ENCODE measurements at places on chromosomes 4 and X. TPM values are rescaled to one million over a fixed set of nuclear protein-coding genes. Genes with fewer than 3 reads are reported as not detected.

- no peak for DNase-seq
Measured at GRCh38 chrX:71657267-71657666, 10.1 kb upstream of the LOC101059915 start.

DNA sequence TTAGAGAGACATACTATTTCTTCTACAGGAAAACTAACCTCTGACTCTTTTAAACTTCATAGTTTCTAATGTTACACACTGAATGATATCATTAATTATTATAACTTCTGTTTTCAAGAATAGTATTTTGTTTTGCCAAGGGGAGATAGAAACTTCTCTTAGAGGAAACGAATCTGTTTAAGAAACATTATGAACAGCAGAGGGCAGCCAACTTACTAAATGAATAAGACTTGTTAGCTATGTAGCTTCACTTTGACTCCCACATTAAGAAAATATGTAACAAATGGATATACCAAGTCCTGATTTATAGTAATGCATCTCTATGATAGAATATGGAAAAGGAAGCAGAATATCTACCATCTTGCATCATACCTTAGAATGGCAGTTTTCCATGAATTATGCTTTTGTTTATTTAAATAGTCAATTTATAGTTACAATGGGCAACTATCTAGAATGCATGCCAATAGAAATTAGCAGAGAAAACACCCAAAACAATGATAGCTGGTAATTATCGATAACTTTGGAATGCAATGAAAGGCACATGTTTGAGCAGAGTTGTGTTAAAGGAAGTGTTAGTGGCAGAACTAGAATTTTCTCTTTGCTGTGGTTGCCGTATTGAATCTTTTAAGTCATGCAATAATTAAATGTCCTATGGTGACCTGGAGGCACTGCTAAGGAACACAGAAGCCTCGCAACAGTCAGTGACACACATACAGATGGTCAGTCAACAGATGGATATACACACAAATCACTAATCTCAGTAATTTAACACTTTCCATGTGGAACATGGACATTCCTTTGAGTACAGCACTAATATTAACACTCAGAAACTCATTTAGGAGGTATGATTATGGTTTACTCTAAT, 105.7 kb upstream of the PDLIM3 start:
- DNase-seq = no peak

Gene GLOD5
- 18.4 TPM for total RNA-seq

Gene HNRNPH2
- 46.1 TPM for total RNA-seq

Gene RAB9B
- 0.40 TPM for total RNA-seq

DNA sequence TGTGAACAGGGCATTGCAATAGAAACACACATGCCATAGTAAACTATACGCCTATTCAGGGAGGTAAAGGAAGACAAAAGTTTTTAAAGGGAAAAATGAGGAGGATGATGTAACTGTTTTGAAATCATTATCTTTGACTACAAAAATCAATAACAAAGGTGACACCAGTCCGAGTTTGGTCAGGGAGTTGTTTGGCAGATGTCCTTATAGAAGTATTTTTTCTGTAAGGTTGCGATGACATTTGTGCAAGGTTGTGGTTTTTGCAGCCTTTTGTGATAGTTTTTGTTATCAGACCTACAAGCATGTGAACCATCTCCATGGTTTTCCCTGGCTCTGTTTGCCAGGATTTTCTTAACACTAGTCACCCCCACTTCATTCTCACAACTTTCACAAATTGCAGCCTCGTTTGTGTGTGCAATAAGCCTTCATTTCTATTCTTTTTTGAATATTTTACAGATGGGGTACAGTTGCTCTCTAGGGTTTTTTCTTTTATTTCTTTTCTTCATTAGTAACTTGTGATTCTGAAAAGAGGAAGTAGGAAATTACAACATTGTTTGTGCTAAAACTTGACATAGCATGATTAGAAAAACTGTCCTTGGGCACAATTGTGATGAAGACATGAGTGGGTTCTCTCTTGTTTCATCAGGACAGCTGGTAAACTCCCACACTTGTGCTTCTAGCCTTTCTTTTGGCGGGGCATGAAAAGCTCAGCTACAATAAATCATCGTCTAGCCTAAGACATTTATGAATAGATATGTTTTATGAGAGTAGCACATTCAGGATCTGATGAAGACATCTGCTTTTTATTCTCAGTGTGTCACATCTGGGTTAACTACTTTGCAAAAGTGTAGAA, 60.2 kb upstream of the PNPLA4 start:
- no peak for DNase-seq

Gene AVPR2
- total RNA-seq = 9.8 TPM

GRCh38 chr4:924107-925096, 7.7 kb downstream of the GAK start:
- DNase-seq = peak; percentile 33

- no peak for DNase-seq
Measured at GRCh38 chr4:80387390-80388283, 52.1 kb downstream of the CFAP299 start.

DNA sequence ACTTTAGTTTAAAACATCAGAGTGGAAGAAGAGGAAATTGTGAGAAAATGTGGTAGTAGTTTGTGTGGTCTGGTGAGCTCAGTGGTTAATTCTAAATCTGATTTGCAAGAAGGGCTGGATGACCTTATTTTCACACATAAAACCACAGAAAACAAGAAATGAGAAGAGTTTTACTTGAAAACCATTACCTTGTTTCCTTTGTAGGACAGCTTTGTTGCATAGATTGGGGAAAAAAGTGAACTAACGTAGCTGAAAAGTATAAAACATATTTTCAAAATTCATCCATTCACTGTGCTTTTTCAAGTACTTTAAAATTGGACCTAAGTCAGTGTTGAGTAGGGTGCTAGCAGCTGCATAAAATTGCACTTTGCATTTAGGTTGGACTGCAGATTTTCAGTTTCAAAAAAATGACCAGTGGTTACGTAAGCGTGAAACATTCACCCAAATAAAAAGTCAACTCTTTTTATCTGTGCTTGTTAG, 211.3 kb downstream of the ARHGAP10 start:
- no peak for DNase-seq

DNA sequence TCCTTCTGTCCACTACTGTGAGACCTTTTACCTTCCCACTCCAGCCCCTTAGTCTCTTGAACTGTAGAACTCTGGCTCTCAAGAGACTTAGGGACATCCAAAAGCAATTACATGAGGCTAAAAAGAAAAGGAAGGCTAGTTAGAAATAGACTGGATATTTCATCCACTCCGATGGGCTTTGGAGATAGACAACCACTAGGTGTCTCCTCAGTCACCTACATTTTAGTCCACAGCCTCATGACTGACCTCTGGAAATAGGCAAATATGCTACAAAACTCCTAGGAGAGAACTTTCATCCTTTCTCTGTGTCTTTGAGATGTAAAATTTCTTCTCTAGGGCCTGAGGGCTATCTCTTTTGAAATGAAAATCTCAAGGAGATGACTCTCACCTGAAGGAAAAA, 45.1 kb upstream of the LAMP2 start:
- no peak for DNase-seq

DNA sequence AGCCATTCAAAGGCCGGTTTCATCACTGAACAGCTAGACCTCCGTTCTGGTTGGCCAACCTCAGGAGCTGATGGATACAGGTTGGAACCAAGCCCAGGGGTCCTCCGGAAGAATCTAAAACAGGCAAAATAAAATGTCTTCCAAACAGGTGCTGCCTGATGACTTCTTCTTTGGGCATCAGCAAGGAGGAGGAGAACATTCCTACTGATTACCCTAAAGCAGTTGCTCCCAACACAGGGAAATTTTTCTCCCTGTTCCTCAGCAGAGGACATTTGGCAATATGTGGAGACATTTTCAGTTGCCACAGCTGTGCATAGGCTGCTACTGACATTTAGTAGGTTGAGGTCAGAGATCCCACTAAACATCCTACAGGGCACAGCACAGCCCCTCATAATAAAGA, 319.3 kb upstream of the PPARGC1A start:
- DNase-seq = no peak

GRCh38 chr4:106165351-106166010, 150.5 kb downstream of the TBCK start:
- DNase-seq = no peak

- no peak for DNase-seq
Measured at GRCh38 chrX:16042980-16043379, 80.4 kb upstream of the GRPR start.

DNA sequence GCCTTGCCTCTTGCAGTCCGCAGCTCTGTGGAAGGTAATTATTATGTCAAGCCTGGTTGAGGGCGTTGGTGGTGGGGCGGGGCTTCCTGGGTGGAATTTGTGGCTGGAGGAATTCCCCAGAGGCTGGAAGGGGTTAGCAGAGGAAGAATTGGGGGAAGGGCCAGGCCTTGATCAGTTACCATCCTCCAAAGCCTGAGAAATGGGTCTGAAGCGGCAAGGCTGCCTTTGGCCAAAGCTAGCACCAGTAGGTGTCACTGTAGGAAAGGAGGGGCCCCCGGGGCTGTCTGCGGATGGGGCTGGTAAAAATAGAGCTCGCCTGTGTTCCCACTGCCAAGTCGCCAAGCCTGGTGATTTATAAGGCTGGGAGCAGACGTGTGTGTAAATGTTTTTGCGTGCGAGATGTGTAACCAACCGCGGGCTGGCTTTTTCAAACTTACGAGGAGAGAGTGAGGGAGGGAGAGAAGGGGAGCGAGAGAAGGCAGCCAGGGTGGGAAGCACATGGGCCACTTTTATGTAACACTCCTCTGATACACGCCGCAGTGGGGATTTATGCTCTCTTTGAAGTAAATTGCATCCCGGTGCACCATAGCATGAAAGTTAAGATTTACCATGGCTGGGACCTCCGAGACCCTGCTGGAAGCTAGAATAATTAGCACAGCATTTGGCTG, 367.0 kb downstream of the BCOR start:
- DNase-seq = peak; percentile 67

- DNase-seq = peak; percentile 35
Measured at GRCh38 chr4:8045909-8046308, 106.2 kb upstream of the AFAP1 start.

- no peak for DNase-seq
Measured at GRCh38 chrX:123036401-123036800, 147.7 kb upstream of the GRIA3 start.

DNA sequence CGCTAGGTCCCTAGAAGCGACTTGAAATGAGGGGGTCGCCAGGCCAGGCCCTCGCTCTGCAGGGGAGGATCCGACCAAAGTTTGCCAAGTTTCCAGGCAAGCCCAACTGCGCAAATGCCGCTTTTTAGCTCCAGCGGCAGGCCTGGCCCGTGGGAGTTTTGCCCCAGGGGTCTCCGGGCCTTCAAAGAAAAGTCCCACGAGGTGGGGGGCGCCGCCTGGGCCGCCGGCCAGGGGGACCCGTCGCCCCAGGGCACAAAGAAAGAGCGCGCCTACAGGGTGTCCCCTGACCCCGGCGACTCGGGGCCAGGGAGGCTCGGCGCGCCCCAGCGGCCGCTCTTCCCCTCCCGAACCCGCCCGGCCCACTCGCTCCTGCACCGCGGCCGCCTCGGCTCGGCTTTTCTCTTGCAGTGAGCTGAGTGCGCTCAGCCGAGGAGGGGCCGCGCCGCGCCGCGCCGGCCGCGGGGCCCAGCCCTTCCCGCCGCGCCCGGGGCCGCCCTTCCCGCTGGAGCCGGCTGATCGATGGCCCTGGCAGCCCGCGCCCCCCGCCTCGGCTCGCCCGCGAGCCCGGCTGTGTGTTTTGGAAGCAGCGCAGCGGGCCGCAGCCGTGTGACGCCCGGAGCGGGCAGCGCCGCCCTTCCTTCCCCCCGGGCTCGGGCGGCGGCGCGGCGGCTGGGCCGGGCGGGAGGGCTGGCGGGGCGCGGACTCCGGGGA, 754 bp upstream of the KLF3 start:
- DNase-seq = no peak

Gene DGKK
- total RNA-seq = not detected

DNA sequence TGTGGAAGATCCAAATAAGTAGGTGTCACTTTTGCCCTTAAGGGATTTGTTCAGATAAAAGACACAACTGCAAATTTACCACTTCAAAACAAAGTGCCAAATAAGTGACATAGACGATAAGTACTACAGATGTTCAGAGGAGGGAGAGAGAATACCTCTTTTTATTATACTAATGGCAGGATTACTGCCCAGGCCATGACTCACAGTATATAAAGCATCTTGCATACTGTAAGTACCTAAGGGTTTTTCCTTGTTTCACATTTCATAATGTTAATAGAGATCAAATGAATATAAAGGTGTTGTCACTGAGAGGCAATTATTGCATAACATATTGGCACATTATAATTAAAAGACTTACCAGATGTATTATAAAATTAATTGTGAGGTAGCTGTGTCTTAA, 46.4 kb downstream of the PTPN13 start:
- no peak for DNase-seq

GRCh38 chr4:16909281-16909680, 10.8 kb upstream of the LDB2 start:
- DNase-seq = no peak
